Cortex of kidney (tissue), 1 donor: ENCODE measurements at places on chromosomes 5 and 9.

GRCh38 chr5:58264276-58264675, 195.6 kb downstream of the PLK2 start:
- DNase-seq: no peak

DNA sequence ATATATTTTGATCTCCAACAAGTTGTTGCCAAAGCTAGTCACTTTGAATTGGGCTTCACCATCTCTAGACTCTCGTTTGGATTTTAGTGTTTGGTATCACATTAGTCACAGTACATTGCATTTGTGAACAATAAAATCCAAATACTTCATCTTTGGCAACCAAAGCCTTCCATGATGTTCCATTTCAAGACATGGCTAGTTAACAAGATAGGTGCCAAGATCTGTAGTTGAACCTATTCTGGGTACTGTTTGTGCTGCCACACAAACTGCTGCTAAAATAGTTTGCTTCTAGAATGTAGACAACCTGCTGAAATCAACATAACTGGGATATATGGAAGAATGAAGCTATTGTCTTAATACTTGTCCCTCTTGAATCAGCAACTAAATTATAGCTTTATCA, 207.5 kb downstream of the LRRC70 start:
- DNase-seq: no peak

DNA sequence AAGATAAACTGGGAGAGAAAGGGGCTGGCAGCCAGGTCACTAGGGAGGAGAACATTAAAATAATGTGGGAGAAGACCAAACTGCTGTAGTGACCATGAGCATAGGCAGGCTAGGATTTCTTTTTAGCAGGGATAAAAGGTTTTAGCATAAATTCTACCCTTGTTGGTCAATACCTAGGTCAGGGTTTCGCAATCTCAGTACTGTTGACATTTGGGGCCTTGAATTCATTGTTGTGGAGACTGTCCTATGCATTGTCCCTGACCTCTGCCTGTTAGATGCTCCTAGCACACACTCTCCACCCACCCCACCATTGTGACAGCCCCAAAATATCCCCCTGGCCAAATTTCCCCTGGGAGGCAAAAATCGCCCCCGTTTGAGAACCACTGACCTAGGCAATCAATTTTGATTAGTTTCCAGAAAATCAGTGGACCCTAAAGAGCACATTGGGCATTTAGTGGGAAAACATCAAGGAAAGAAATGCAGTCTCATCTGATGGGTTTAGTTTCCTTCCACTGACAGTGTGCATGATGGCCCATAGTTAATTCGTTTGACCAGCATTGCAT, 181.4 kb downstream of the NTRK2 start:
- no peak for DNase-seq

GRCh38 chr5:110909950-110910349, 161.6 kb upstream of the TSLP start:
- DNase-seq: no peak

DNA sequence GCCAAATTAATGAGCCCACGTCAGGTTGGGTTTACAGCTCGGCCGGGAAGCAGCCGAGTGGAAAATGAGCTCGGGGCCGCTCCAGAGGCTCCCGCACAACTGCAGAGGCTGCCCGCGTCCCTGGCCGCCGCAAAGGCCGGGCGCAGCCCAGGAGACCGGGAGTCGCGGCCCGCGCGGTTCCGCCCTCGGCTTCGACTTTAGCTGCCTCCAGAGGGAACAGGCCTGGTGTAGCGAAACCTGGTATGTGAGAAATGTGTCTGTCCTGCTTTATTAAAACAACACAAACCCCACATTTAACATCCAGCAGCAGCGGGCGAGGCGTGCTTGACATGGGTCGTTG, 66.2 kb downstream of the FOXD1 start:
- DNase-seq: no peak

DNA sequence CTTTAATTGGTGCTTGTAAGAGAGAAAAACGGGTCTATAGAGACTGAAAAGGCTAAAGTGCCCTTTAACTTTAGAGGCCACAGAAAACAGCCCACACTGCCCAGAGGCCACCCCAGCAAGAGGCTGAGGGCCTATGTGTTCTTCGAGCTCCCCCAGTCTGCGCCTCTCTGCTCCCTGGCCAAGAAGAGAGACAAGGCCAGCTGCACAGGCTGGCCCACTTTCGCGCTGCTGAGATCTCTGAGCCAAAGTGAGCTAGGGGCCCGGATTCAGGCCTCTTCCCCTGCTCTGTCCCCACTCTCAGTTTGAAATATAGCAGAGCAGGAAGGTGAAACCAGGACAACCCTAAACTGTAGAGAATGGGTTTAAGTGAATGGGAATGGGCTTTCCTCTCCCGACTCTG, 132.0 kb upstream of the TRIM32 start:
- DNase-seq: no peak

- no peak for DNase-seq
These were observed 171.8 kb upstream of the TNC start for GRCh38 chr9:115289757-115290208.

DNA sequence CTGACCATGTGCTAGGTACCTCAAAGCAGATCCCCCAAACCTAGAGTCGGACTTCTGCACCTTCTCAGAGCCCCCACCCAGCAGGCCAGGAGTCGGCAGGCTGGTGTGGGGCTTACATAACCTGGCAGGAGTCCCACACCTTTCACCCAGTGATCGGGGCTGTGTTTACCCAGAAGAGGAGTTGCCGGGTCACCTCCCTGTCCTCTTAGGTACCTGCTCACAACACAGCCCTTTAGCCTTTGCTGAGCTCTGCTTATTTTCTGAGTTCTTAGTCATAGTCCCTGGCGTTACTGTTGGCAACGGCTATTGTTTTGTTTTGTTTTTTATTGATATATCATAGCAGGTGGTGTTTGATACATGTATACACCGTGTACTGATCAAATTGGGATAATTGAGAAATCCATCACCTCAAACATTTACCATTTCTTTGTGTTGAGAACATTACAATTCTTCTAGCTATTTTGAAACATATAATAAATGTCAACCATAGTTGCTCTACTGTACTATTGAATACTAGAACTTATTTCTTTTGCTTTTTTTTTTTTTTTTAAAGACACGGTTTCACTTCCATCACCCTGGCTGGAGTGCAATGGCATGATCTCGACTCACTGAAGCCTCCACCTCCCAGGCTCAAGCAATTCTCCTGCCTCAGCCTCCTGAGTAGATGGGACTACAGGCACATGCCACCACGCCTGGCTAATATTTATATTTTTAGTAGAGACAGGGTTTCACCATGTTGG, 10.4 kb upstream of the EEIG1 start:
- no peak for DNase-seq

- DNase-seq: no peak
These were observed 26.0 kb downstream of the TMEM174 start for GRCh38 chr5:73198833-73199592.

DNA sequence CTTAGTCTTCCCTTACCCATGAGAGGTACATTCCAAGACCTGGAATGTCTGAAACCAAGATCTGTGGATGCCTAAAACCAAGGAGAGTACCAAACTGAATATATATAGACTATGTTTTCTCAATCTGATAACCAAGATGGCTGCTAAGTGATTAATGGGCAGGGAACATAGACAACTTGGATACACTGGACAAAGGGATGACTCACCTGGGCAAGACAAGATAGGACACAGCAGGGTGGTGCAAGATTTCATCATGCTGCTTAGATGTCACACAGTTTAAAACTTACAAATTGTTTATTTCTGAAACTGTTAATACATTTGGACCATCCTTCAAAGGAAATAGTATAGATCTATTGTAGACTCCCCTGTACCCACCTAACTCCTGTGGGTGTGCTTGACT, 130.9 kb downstream of the HTR1A start:
- no peak for DNase-seq

GRCh38 chr9:20692554-20692953, 8.5 kb downstream of the FOCAD start:
- DNase-seq: no peak

DNA sequence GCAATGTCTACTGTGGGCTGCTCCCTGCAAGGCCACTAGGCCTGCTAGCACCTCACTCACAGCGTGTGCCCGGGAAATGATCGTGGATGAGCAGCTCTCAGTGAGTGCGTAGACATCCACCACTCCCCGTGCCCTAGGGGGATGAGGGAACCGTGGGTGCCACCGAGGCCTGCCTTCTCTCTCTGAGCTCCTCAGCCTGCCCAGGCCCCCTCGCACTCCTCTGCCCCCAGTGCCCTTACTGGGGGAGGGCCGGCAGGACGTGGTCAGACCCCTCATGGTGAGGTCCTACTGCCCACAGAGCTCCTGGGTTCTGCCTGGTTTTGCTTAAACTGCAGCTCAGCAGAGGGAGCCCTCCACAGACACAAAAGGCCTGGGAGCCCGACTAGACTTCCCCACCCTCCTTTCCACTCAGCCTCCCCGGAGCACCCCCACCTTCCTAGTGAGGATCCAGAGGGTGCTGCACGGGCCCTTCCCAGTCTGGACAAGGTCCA, 220.0 kb downstream of the CACNA1B start:
- no peak for DNase-seq

DNA sequence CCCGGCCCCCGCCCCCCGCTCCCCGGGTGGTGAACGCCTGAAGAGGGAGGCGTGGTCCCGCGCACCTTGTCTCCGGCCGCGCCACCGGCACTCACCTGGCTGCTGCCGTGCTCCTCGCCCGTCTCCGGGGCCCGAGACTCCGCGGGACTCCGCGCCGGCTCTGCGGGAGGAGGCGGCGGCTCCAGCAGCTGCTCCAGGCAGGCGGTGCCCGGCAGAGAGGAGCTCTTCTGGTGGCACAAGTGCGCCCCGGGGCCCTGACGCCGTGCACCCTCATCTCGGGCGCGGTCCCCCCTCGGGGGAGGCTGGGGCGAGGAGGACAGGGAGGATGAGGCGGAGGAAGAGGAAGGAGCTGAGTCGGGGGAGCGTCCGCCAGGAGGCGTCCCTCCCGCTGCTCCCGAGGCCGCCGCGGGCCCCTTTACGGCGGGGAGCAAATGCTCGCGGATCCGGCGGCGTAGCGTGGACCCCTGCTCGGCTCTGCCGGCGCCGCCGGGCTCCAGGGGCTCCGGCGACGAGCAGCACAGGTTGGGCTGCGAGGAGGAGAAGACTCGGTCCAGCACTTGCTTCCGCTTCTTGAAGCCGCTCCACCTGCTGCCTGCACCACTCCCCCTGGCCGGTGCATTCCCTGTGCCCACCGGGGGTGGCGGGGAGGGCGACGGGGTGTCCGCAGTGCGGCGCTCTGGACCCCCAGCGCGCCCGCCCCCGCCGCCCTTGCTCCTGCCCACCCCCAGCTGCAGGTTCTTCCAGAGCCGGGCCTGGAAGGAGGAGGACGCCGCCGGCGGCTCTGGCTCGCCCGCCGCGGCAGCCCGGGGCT, 928 bp downstream of the MCTP1 start:
- no peak for DNase-seq

GRCh38 chr5:57097526-57097925, 76.3 kb upstream of the GPBP1 start:
- no peak for DNase-seq

DNA sequence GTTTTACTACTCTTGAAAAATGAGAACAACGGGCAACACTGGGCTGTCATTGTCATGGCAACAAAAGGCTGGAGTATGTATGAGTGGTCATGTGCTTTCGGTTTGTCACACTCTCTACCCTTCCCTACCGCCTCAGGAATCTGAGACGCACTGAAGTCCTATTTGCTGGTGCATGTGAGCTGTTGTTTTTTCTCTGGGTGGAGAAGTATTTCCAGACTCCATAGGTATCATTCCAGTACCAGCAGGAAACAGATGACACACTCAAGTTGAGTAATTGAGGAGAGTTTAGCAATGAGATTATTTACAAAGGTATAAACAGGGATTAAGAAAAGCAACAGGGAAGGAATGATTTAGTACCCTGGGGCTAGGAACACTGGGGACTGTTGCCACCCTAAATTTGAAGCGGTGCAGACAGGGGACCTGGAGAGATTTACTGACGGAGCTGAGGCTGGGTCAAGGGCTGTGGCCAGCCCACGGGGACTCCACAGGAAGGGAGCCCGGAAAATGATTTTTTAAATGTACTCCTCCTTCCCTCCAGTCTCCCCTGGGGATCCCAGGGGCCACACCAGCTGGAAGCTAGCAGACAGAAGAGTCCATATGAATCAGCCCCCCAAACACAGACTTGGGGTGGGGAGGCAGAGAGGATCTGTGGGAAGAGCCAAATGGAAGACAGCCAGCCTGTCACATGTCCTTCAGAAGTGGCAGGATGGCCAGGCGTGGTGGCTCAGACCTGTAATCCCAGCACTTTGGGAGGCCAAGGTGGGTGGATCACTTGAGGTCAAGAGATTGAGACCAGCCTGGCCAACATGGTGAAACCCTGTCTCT, 13.2 kb upstream of the ZBTB43 start:
- DNase-seq: no peak
